ENCODE measurements at places on chromosomes 7 and 10.

DNA sequence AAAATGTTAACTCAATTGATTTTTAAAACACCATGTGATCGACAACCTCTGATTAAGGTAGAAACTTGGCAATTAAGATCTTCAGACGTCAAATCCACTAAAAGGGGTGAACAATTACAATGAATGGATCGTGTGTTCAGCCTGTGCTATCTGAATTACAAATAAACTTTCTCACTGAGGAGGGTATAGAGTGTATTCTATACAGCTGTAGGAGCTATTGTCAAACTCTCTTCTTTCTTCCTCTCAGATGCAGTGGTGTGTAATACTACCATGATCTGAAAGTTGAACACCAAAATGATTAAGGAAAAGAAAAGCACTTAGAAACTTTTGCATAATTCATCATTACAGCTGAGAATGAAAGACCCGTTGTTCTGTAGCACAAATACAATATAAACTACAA lies 32.2 kb upstream of the MACC1 start:
- DNase-seq = no peak

DNA sequence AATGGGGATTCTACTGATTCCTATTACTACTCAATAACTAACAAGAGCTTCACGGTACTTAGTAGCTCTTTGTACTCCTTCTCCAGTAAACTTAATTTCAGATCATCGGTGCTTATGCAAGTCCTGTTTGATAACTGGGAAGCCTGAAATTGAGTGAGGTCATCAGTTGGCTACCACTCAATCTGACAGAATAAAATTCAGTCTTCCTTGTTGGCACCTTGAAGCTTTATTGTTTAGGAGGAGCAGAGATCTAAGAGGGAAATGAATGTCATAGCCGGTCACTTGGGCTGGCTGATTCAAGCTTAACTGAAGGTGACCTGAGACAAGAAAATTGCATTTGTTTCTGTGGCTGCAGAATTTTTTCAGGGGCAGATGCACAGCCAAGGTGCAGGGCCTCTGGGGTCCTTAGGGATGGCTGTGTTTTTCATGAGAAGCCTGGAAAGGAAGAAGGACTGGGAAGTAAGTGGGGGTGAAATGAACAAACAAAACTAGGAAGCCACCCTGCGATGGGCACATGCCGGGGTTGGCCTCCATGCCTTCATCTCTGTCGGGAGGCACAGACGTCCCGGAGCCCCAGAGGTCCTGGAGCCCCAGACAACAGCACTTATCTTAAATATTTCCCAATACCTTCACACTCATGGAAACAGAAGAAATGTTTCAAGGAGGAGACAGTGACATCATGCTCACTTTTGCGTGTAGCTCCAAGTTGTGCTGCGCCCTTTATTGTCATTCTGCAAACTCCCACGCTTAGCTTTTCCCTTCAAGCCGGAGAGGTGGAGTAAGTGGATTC lies 85.0 kb upstream of the KIF5B start:
- no peak for DNase-seq

DNA sequence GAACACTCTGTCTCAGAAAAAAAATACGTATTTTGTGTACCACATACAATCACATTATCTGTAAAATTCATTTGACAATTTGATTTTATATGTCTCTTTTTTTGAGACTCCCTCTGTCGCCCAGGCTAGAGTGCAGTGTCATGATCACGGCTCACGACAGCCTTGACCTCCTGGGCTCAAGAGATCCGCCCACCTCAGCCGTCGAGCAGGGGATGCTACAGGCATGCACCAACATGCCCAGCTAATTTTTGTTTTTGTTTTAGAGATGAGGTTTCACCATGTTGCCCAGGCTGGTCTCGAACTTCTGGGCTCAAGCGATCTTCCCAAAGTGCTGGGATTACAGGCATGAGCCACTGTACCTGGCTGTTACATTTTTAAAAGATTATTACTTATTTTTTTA lies 11.6 kb upstream of the BAZ1B start:
- DNase-seq = no peak

DNA sequence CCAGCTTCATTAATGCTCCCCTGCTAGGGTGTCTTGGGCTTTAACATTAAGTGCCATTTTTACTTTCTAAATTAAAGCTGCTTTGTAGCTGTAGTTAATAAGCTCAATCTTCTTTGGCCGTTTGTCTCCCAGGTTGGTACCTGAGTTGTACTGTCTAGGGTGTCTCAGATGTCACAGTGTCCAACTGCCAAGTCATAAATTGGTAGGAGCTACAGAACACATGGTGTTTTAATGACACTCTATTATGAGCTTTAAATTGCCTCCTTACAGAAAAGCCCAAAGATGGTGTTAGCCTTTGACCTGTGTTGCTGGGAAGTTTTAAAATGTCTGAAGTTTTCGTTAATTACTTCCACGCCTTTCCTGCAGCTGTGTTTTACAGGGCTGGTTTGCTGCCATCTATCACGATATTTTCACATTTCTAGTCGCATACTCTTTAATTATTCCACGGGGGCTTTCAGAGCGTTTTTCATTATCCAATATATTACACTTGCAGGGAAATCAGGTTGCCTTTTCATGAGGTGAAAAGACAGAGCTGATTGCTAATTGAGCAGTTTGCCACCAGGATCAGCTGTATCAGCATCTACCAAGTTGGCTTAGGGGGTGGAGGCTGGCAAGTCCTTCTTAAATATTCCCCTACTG lies 247.8 kb upstream of the PLPP4 start:
- DNase-seq = no peak

- DNase-seq = peak; percentile 81
Observed at GRCh38 chr10:33240931-33241330, 93.5 kb downstream of the NRP1 start.

- no peak for DNase-seq
Observed at GRCh38 chr10:4883079-4883739, 57.2 kb downstream of the AKR1E2 start.

DNA sequence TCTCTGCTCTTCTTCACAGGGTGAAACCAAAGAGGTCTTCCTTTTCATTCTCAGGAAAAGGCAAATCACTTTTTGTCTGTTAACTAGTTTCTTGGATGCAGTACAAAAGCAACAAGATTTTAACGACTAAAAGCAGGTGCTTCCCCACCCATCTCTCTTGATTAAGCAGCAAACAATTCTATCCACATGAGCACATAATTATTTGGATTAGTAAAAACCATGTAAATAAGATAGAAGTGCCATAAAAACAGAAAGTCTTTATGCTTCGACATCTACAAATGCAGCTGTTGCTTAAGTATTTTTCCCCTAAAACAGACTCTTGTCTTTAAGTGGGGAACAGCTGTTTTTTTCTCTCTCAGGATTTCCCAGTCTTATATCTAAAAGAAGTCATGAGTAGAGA lies 37.4 kb downstream of the USP54 start:
- DNase-seq = no peak

DNA sequence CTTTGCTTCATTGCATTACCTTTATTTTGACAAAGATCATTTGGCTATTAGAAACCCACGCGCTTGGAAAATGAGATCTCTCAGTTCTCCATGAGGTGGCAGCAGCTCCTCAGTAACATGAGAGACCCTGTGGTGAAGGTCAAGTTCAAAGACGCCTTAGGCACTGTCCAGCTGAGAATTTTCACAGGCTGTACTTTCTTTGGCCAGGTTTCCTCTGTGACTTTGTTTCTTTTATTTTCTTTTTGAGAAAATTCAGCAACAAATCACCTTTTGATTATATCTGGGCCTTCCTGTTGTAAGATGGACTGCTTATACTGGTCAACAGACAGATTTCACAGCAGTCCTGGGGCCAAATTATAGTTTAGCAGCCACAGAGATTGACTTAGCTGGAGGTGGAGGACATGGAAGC lies 54.5 kb downstream of the RAB18 start:
- DNase-seq = peak; percentile 34

DNA sequence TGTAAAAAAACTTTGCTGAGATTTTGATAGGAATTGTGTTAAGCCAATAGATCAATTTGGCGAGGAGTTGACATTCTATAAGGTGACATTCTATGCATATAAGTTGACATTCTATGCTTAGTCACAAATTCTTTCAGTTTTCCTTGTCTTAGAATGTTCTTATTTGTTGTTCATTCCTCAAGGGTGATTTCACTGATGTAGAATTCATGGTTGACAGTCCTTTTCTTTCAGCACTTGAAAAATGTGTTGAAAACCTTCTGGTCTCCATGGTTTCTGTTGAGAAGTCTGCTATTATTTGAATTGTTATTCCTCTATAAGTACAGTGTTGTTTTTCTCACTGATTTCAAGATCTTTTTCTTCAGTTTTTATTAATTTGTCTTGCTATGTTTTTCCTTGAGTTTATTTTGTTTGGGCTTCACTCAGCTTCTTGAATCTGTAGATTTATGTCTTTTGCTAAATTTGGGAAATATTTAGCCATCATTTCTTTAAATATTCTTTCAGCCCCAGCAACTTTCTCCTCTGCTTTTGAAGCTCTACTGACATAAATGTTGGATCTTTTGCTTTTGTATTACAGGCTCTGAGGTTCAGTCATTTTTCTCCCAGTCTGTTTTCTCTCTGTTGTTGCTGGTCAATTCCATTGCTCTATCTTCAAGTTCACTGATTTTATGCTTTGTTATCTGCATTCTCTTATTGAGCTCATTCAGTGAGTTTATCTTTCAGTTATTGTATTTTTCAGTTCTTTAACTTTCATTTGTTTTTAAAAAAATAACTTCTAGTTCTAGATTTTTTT lies 154.9 kb downstream of the SDK1 start:
- DNase-seq = no peak

GRCh38 chr10:103589074-103589630 lies 95.6 kb downstream of the NEURL1 start:
- no peak for DNase-seq

GRCh38 chr10:131433568-131433967 lies 122.0 kb upstream of the TCERG1L start:
- no peak for DNase-seq

DNA sequence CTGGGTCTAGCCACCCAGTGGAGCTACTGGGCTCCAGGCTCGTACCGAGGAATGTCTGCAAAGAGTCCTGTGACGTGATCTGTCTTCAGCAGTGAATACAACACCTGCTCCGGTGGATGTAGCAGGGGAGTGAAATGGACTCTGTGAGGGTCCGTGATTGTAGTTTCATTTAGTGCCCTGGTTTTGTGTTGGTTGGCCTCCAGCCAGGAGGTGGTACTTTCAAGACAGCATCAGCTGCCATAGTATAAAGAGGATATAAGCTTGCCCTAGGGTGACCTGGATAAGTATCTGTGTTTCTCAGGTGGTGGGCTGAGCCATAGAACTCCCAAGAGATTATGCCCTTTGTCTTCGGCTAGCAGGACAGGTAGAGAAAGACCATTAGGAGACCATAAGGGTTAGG lies 24.6 kb upstream of the WNT2 start:
- no peak for DNase-seq
